Fibroblast of skin of abdomen (primary cell): ENCODE measurements at places on chromosomes 2 and 18.
A peak's percentile ranks its signal among the peaks of the same experiment; 100 is the strongest.

DNA sequence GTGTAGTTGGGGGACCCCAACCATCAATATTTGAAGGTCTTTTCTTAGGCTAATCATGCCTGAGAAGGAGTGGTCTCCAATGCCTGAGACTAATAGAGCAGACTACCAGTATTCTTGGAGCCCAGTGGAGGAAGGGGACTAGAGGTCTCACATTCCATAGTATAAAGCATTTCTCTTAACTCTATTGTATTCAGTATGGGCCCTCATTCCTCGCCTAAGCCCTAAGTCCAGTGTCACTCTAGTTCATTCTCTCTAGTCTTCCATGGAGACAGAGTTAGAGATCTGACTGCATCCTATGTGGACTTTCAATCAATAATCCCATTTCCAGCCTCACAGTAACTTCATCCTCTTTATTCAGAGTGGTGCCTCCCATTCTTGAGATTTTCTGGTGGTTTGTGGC is 29.7 kb upstream of the MAP4K4 start:
- DNase-seq, result no peak

GRCh38 chr18:78240101-78240500 is 739.5 kb upstream of the SALL3 start:
- no peak for DNase-seq

GRCh38 chr2:196166876-196167275 is 4.5 kb downstream of the STK17B start:
- peak; percentile 94 for DNase-seq

DNA sequence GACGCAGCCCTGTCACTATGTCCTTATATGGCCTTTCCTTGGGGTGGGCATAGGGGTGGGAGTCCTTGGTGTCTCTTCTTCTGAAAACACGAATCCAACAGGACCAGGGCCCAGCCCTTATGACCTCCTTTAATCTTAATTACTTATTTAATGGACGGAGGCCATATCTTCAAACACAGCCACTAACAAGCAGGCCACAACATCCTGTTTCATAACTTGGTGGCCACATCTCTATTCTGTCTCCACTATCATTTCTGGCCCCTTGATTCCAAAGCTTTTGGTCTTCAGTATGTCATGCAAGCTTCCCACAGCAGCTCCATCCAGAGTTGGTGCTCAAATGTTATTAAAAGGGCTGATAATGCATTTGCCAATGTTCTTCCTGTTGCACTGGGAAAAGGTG is 287.3 kb upstream of the SMIM21 start:
- no peak for DNase-seq

DNA sequence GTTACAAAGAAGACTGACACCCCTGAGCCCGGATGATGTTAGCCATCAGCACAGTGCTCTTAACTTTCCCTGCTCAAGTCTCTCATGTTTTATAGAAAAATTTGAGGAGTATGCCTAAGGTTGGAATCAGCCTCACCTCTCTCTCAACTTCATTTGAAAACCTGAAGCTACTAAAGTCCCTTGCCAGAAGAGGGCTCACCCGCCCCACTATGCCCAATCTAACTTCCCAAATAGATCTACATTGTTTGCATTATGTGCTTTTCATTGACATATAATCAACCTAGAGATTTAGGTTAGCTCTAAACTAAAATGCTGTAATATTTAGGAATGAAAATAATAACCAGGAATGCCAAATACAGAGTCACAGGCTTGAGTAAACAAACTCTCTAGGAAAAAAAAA is 305.4 kb downstream of the NCKAP5 start:
- peak; percentile 9 for DNase-seq

- no peak for DNase-seq
Measured at GRCh38 chr2:213122725-213123124, 28.7 kb downstream of the IKZF2 start.

- peak; percentile 26 for DNase-seq
Measured at GRCh38 chr2:213021971-213022899, 129.2 kb downstream of the IKZF2 start.

DNA sequence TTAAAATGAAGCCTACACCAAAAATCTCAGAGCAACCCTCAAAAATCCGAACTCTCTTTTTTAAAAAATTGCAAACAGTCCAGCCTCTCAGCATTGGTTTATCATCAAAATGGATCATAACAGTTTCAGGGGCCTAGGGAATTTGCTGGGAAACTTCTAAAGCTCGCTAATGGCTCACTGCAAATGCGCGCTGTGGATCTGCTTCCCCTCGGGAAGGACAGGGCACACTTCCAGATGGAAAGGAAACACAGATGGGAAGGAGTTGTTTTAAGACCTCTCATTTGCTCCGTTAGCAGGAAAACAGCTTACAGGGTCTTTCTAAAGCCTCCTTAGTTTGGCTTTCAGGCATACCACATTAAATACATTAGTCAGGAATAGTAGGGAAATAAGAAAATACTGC is 27.2 kb downstream of the FECH start:
- DNase-seq, result no peak

- DNase-seq, result no peak
Measured at GRCh38 chr2:163665051-163665450, 70.8 kb downstream of the FIGN start.

- no peak for DNase-seq
Measured at GRCh38 chr2:197293252-197294007, 17.1 kb downstream of the ANKRD44 start.

DNA sequence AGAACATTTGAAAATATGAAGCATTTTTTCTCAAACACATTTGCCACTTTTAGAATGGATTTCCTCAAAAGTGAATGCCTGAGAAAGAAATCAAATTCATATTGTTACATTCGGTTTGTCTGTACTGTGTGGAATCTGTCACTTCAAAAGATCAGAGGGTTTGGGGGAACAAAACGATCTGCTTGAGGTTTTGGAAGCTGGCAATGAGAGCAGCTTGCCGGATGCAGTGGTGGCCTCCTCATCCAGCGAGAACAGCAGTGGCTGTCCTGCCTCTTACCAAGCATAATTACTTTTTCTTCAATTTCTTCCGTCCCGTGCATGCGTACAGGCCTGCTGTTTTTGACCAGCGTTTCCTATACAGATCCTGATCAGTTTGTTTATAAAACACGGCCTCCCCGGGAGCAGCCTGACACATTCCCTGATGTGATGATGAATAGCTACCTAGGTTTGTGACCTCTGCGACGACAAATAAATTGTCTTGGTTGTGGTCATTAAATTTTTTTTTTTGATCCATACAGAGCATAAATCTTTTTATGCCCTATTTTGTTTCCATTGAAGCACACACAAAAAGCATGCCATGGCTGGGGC is 45.2 kb downstream of the ITGA6 start:
- DNase-seq, result no peak

DNA sequence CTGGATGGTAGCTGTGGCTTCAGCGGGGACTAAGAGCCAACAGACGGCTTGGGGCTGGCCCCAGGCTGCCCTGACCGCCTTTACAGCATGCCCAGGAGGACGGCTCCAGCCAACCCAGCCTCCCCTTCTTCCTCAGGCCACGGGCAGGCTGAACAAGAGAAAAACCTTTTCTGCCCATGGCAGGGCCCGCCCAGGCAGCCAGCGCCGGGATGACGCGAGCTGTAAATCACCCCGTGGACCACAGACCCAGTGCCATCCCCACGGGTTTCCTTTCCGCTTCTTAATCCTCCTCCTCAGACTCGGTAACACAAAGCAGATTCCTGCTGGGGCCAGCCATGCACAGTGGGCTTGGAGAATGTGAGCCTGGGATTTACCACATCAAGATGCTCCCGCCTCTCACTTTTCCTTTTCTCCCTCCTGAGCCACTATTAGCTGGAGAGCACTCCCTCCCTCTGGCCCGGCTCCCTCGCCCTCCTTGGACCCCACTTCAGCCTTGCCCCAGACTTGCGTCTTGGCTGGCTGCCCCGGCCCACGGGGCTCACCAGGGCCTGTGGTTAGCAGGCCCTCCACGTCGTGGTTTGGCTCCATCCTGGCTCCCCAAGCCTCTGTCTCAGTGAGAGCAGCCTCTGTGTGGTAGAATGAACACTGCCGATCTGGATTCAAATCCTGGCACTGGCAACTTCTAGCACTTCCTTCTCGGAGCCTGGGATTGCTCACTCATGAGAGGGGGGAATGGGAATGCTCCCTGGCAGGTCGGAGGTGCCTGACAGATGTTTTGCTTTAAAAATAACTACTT is 31.4 kb downstream of the ATOH8 start:
- peak; percentile 98 for DNase-seq

DNA sequence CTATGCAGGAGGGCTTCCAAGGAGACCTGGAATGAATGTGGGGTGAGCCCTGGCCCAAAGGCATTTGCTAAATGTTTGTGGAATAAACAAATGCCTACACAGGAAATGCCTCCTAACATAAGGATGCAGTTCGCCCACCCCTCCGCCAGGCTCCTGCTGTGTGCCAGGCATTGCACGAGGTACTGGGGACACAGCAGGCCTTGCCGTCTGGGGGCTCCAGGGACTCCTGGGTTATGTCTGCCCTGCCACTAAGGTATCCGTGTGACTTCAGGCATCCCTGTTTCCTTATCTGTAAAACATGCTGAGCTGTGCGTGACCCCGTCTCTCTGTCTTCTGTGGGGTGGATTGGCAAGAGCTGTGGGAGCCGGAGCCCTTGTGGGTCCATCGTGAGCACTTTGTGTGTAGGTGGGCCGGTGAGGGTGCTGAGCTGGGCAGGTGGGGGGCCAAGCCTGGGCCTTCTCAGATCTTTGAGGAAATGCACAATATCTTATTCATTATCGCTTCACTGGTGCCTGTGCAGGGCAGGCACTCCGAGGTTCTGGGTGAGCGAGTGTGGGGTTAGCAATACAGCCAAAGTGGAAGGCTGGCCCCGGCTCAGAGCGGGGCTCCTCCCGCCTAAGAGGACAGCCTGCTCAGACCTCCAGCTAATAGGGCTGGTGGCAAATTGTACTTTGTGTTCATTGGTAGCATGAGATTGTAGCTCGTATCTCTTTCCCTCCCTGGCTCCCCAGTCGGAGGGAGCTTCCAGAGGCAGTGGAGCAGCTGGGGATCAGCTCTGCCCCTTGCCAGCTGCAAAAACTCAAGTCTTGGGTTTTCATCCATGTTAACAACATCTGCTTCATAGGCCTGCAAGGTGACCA is 126.8 kb downstream of the GLI2 start:
- DNase-seq, result no peak

DNA sequence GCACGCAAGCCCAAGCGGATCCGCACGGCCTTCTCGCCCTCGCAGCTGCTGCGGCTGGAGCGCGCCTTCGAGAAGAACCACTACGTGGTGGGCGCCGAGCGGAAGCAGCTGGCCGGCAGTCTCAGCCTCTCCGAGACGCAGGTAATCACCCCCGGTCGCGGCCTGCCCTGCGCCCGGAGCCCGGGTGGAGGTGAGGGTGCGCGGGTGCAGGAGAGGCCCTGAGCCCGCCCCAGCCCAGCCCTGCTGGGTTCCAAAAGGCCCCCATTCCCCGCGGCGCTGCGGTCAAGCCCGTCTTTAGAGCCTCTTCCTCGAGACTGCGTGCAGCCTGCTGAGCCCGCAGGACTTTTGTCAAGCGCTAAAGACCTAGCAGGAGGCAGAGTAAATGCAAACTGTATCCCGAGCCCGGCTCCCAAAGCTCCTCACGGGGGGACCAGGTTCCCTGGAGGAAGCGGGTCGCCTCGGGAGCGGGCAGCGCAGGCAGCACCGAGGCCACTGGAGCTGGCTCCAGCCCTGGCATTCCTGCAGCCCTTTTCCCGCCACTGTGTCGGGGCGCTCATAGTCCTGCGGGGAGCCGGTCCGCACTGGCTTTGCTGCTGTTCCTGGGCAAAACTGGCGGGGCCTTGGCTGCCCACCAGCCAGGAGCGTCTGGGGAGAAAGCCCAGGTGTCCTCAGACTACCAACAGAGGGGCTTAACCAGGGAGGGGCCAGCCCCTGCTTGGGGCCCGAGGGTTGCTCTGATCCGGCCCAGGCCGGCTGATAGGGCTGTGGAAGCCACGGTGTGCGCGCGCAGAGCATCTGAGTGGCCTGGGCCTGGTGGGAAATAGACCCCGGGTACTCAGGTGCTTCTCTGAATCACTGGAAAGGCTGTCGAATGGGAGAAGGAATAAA is 7.3 kb downstream of the EMX1 start:
- DNase-seq, result no peak

- no peak for DNase-seq
Measured at GRCh38 chr2:43185146-43185545, 41.3 kb downstream of the ZFP36L2 start.

DNA sequence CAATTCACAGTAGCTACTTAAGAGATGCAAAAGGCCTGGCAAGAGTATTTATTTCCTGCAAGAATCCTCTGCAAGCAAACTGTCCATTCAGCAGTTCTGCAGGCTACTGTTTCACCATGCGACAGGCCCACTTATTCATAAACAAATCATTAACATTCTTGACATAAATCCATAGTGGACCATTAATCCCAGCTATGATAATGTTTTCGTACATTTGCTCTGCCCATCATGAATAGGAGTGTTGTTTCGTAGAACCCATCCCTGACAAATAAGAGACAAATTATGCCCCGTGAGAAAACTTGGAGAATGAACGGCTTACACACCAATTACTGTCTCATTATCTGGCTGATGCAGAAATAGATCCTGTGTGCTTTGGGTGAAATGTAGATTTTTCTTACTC is 65.4 kb downstream of the PID1 start:
- DNase-seq, result no peak
